ENCODE measurements at places on chromosomes 6 and 20. TPM values are rescaled to one million over a fixed set of nuclear protein-coding genes. Genes with fewer than 3 reads are reported as not detected.

OR11A1 gene
- not detected for polyA plus RNA-seq

C6orf52 gene
- polyA plus RNA-seq: 1.4 TPM

TCF15 gene
- polyA plus RNA-seq: not detected

SERPINB6 gene
- polyA plus RNA-seq: 104 TPM

UBE3D gene
- polyA plus RNA-seq: 4.4 TPM

EEF1A2 gene
- 128 TPM for polyA plus RNA-seq

NPEPL1 gene
- 40.3 TPM for polyA plus RNA-seq

BCAS1 gene
- polyA plus RNA-seq: 1.4 TPM

DNA sequence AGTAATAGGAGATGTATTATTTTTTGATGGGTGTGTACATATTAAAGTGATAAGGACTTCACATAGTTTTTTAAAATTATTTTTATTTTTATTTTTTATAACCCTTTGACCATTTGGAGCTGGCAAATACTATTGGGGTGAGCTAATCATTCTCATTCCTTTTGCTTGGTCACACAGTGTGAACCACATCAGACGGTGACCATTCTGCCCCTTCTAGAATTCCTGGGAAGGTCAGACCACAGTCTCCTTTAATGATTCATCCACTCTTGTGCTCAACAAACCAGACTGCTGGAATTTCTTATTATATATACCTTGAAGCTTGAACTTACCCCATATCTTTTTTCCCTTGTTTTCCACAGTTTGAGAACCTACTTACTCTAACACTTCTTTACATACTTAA lies 23.9 kb upstream of the PRL start:
- peak; percentile 67 for DNase-seq

DNA sequence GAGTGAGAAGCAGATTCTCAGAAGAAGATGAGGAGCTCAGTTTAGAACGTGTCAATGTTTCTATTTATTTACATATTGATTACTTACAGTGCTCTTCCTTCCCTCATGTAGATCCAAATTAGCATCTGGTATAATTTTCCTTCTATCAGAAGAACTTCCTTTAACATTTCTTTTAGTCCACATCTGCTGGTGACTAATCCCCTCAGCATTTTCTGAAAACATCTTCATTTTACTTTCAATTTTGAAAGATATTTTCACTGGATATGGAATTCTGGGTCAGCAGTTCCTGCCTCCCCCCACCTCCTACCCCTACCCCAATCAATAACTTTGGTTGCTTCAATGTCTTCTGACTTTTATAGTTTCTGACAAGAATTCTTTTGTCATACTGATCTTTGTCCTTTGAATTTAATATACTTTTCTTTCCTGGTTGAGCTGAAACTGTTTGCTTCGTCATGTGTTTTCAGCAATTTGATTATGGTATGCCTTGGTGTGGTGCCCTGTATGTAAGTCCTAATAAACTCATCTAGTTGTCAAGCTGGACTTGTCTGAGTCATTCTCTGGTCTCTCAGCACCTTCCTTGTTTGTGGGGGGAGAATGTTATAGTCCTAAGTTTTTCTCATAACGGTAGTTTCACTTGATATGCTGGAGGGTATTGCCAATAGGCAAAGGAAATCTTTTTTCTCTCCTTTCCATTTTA lies 57.0 kb downstream of the SMPDL3A start:
- DNase-seq: no peak

GRCh38 chr6:137861550-137862337 lies 5.3 kb upstream of the TNFAIP3 start:
- DNase-seq: no peak

GRCh38 chr20:10707068-10707467 lies 33.3 kb upstream of the JAG1 start:
- no peak for DNase-seq

- no peak for DNase-seq
Measured at GRCh38 chr6:74607934-74608333, 597.9 kb downstream of the COL12A1 start.

DNA sequence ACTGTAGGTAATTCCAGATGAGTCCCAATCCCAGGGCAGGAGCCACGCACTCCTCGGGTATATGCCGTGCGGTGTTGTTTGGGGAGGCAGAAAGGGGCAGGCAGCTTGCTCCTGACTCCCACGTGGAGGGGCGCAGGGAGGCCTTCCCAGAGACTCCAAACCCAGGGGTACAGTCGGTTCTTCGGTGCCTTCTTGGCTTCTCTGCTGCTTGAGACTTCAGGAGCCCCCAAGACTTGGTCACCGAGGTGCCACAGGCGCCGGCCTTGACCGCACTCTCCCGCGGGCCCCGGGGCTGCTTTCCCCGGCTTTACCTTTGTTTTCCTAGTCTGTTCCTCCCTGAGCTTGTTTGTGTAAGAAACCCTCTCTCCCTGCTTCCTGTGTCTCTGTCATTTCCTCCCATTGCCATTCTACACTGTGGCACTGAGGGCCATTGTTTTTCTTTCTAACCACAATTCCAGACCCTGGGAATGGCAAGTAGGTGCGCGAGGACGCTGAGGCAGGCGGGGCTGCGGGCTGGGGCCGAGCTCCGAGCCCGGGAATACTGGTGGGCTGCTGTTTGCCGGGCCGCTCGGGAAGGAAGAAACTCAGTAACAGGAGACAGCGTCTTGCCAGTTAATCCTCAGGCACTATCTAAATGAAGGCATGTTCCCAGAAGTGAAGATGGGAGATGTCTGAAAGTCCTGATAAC lies 215.6 kb upstream of the HEY2 start:
- DNase-seq: no peak

DNA sequence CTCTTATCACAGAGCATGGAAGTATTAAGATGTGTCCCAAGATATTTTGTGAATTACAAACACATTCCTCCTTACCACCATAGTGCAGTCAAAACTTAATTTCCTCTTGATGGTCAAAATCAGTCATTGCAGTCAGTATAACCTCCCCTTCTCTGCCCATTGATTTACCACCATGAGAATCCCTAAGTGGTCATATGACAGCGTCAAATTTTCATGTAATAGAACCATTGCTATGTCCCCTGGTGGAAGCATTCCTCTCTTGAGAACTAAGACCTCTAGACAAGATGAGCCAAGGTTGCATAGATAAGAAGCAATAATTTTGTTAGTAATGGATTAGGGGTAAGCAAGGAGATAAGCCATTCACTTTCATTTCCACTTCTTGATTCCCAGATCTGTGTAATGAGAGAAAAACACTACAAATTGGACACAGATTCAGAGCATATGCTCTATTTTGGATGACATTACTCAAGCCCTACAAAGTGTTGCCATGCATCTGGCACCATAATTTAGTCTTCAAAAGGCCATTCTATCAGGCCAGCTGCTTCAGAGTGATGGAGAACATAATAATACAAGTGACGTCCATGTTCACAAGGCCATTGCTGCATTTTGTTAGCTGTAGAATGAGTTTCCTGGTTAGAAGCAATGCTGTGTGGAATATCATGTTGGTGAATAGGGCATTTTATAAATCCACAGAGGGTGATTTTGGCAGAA lies 49.6 kb upstream of the PDE7B start:
- no peak for DNase-seq

DNA sequence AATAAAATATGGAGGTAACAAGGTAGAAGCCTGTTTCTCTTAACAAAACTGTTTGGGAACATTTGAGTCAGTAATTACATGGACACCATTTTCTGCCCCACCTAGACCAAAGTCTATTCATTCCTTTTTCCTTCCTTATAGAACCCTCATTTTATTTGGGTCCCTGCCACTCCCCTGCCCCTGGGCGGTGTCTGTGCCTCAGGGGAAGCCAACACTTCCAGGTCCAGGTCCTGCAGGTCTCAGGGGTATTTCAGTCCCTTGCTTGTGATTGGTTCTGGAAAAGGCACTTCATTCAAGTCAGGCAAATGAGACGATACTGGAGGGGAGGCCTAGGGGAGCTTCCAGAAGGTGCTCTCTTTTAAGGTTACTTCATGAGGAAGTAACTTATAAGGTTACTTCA lies 42.3 kb downstream of the SLC35D3 start:
- DNase-seq: no peak

DNA sequence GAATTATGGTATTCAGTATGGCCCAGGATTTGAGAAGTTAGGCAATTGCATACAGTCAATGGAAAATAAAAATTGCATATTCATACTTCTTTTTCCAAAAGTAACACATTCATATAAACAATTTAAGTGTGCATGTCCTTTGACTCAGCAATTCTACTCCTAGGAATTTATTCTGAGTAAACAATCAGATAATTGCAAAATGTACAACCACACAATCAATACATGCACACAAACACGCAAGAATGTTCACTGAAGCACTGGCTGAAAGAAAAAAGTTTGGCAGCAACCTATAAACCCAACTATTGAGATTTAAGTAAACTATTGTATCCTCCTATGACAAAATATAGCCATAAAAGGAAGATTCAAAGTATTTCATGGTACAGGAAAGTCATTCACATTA lies 1.6 kb downstream of the CYP39A1 start:
- no peak for DNase-seq

GRCh38 chr6:4665489-4666417 lies 110.5 kb upstream of the CDYL start:
- no peak for DNase-seq

- no peak for DNase-seq
Measured at GRCh38 chr6:82494367-82494766, 130.8 kb downstream of the TPBG start.

- peak; percentile 53 for DNase-seq
Measured at GRCh38 chr6:161618831-161619454, 345.1 kb upstream of the AGPAT4 start.

DNA sequence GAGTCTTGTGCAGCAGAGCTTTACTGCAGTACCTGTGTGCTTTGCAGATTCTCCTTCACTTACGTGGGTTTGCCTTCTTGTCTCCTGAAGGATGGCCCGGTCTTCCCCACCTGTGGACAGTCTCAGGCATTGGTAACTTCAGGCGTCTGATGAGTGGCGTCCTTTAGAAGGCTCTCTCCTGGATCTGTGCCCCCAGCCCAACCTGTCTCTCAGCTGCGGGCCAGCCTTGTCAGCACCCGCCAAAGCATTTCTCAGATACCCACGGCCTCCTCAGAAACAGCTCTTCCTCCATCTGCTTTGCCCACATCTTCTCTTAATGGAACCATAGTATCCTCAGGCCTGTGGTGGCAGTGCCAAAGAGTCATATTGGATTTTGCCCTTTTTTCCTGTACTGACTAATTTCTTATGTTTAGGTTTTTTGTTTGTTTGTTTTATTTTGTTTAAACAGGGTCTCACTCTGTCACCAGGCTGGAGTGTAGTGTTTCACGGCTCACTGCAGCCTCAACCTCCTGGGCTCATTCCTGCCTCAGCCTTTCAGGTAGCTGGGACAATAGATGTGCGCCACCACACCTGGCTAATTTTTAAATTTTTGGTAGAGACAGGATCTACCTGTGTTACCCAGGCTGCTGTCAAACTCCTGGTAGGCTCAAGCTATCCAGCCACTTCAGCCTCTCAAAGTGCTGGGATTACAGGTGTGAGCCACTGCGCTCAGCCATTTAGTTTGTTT lies 96.6 kb downstream of the ARID1B start:
- no peak for DNase-seq

- peak; percentile 49 for DNase-seq
Measured at GRCh38 chr6:116111552-116112528, 11.2 kb downstream of the NT5DC1 start.

DNA sequence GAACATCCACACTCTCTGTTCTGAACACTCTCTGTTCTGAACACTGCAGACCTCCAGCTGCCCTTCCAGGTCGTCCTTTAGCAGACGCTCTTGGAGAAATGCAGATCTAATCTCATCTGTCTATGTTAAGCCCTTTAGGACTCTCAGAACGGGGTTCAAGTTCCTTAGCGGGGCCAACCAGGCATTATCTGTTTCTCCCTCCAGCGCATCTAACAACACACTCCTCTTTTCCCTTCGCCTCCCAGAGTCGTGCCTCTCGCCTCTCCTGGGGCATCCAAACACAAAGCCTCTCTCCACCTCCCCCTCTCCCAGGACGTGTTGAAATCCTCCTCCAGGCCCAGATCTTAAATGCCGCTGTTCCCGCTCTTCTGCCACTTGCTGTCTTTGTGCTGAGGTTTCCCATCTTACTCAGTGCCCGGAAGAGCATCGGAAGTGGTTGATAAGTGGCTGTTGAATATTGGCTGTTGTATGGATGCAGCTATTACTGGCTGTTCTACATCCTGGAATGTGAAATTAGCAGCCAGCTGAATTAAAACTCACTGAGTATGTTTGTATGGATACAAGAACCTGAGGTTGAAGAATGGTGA lies 108.4 kb upstream of the GGTLC1 start:
- DNase-seq: no peak

- peak; percentile 80 for DNase-seq
Measured at GRCh38 chr6:56890683-56891429, 64.1 kb upstream of the BEND6 start.

- no peak for DNase-seq
Measured at GRCh38 chr6:167210375-167211294, 52.9 kb upstream of the GPR31 start.

GRCh38 chr6:63272397-63272796 lies 47.4 kb downstream of the LGSN start:
- peak; percentile 30 for DNase-seq

- DNase-seq: no peak
Measured at GRCh38 chr6:161079566-161080262, 88.1 kb downstream of the MAP3K4 start.

DNA sequence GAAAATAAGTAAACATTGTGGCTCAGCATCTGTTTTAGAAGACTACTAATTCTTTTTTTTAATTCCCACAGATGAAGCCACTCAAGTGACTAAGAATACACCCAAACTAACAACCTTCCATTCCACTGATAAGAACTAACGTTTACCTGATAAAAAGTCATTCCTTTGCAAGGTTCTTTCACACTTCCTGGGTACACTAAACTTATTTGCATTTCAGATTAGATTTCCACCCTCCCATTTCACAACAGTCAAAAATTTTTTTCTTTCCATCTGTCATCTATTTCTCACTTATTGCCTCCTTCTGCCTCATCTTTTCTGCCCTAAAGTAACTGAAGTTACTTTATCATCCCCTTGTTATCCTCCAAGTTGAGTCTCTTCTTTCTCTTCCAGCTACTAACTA lies 20.3 kb downstream of the MBOAT1 start:
- no peak for DNase-seq

- DNase-seq: no peak
Measured at GRCh38 chr20:51826372-51826771, 24.1 kb upstream of the SALL4 start.

DNA sequence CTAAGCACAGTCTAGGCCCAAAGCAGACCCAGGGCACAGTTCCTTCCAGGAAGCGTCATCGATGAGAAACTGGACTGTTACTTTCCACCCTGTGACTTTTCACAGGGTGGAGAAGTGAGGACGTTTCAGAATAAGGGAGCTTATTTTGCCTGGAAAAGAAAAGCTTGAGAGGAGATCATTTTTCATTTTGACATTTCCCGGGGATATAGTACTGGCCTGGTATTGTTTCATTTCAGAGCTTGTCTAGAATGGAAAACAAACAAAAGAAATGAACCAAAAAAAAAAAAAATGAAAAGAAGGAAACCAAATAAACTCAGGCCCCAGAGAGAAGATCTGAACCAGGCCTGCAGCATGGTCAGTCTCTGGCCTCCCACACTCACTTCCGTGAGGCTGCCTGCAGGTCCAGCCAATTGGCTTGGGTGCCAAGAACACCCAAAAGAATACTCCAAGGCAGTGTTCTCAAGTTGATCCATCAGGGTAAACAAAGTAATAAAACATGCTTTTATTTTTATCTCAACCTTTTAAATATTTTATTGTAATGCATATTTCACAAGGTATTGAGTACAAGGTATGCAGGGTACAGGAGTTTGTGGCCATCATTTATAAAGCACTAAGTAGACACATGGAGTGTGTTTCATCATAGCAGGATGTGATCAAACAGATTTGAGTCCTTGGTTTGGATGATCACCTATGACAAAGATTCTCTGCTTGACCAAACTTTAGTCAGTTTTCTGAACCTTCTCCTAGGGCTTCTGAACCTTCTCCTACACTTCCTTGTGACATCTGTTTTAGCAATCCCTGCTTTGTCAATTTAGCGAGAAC lies 176.9 kb upstream of the GGTLC1 start:
- DNase-seq: no peak

GRCh38 chr20:57897156-57897874 lies 187.5 kb upstream of the PMEPA1 start:
- no peak for DNase-seq

Data from A549 (cell line).